ENCODE measurements at places on chromosomes 7 and 10. TPM values are rescaled to one million over a fixed set of nuclear protein-coding genes. Genes with fewer than 3 reads are reported as not detected.
A peak's percentile ranks its signal among the peaks of the same experiment; 100 is the strongest.

DNA sequence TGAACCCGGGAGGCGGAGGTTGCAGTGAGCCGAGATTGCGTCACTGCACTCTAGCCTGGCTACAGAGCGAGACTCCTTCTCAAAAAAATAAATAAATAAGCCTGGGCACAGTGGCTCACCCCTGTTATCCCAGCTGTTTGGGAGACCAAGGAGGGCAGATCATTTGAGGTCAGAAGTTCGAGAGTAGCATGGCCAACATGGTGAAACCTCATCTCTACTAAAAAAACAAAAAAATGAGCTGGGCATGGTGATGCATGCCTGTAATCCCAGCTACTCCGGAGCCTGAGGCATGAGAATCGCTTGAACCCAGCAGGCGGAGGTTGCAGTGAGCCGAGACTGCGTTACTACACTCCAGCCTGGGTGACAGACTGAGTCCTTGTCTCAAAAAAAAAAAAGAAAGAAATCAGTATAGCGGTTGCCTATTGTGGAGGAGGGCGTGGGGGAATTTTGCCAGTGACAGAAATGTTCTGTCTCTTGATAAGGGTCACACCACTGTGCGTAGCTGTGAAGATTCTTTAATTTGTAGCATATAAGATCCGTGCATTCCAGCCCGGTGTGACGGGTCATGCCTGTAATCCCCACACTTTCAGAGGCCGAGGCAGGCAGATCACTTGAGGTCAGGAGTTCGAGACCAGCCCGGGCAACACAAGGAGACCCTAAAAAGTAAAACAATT, 17.9 kb upstream of the EIF3B start:
- DNase-seq: no peak

GRCh38 chr10:10596256-10596655, 421.4 kb upstream of the CELF2 start:
- no peak for DNase-seq

The SERPINE1 gene
- 0.18 TPM for total RNA-seq

The IFIT3 gene
- 3.4 TPM for total RNA-seq

DNA sequence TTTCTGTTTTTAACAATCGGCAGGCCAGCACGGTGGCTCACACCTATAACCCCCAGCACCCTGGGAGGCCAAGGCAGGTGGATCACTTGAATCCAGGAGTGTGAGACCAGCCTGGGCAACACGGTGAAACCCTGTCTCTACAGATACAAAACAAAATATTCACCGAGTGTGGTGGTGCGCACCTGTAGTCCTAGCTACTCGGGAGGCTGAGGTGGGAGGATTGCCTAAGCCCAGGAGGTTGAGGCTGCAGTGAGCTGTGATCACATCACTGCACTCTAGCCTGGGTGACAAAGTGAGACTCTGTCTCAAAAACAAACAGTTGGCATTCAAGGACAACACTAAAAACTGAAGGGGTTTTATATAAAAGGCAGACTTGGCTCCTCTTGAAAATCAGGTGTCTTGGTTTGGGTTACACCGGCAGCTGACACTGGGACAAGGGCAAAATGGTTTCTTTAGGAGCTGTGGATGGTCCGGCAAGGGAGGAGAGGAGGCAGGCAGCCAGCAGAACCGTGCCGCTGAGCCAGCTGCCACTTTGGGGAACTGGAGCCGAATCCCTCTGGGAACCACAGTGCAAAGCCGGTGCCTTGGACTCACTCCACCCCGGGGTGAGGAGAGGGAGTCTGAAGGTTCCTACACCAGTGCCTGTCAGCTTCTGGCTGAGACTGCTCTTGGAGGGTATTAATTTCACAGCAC, 52.6 kb downstream of the CHST3 start:
- DNase-seq: no peak

DNA sequence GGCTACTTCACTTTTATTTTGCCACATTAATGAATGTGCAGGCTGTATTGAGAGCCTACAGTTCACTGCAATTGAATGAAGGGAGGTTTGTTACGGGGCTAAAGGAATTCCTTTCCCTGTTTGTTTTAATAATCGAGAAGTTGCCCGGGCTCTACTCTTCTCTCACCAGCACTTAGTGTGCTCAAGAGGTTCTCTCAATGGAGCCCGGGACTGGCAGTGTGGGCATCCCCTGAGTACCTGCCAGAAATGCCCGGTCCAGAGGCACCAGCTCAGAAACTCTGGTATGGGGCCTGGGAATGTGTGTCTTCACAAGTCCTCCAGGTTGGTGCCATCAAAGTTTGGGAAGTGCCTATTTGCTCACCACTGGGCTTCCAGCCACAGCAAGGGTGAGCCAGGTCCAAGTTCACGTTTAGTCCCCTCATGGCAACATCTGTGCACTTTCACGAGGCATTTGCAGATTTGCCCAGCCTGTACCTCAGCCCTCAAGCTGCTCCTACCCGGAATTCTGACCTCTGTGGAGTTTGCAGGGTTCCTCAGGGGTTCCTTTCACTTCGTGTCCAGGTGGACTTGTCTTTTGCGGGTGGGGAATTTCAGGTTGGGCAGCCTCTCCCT, 622.4 kb downstream of the SDK1 start:
- no peak for DNase-seq

DNA sequence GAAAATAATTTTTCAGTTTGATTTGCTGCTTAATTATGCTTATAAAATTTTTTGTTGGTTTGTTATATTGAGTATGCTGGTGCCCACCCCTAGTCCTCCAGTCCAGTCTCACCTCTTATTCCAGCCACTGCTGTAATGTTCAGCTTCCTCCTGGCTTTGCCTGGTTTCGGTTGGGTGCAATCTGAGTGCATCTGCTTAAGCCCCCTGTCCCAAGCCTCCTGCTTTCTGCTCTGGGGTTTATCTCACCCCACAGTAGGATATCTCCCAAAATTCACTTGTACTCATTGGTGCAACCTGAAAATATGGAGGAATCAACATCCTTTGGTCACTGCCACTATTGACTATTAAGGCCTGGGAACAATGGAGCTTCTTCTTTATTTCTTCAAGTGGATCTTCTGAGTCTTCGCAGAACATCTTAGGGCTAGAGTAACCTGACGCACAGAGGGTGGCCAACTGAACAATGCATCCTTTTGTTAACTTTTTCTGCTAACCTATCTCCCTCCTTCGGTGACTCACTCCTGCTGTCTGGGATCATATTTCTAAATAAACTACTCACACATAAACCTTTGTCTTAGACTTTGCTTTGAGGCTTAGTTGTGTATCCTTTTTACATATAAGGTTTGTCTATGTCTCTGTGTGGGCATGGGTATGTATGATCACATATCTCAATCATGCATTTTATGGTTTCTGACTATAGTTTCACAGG, 19.1 kb upstream of the SOSTDC1 start:
- no peak for DNase-seq

DNA sequence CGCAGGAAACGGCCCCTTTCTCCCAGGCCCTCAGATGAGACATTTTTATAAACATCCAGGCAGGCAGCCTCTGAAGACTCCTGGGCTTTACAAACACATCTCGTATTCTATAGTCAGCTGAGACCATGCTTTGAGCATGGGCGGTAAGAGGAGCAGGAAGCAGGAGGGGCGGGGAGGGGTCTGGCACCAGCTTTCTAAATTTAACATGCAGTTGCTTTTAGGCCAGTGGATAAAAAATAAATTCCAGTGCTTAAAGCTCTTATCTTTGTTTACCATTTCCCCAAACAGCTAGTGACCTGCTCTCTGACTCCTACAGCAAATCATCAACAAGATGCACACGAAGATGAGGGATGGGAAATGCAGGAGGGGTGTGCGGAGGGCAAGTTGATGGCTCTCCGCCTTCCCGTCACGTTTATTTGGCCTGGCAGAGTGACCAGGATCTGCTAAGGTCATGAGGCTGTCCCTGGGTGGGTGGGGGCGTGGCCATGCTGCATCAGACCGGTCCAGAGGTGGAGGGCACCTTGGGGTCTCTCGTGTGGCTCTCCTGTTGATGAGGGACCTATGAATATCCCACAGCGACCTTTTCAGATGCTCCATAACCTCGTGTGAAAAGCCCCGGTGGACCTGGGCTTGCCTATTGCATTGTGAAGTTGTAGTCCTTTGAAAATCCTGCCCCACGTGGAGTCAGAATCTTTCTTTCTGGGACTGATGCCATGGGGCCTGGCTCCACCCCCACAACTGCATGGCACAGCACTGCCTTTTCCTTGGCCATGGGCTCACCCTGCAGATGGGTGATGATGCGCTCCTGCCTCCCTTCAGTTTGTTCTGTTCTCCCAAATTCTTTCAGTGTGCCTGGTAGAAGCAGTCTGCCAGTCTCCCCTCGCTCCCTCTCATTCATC, 67.5 kb downstream of the PARP12 start:
- no peak for DNase-seq

DNA sequence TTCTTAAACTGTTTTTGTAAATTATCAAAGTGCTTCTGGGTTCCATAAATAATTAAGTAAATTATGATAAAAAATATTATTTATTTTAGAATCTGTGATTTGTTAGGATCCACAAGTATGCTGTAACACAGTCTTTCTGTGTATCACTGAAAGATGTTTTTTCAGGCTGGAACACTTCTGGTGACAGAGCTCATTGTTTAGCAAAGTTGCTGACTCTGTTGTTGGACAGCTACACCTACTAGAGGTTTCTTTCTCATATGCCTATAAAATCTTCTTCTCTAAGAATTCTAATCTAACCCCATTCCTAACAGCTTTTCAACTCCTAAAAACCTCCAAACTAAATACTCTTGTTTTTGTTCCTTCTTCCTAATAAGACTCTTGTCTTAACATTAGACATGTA, 176.8 kb downstream of the THSD7A start:
- DNase-seq: no peak

GRCh38 chr7:71626206-71626605, 494.3 kb downstream of the GALNT17 start:
- no peak for DNase-seq

GRCh38 chr7:26898891-26899290, 34.5 kb upstream of the SKAP2 start:
- no peak for DNase-seq

DNA sequence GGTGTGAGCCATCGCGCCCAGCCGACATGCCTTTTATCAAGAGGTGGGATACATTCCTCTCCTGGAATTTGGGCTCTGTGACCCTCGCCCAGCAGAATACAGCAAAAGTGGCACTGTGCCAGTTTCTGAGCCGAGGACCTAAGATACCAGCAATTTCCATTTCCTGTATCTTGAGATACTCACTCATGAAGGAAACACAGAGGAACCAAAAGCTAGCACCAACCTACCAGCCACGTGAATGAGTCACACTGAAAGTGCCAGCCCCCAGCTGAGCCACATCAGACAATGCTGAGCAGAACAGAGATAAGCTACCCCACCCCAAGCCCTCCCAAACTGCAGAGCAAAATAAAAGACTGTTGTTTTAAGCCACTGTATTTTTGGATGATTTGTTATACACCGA, 56.3 kb downstream of the CACUL1 start:
- DNase-seq: peak; percentile 76

All from activated T-cell treated with anti-CD3 and anti-CD28 coated beads, Interleukin-2, amount 50 U/mL, for 4 hours (primary cell).